NCI-H446 (cell line): ENCODE measurements at places on chromosomes 16 and 17.
A peak's percentile ranks its signal among the peaks of the same experiment; 100 is the strongest.

GRCh38 chr16:23519282-23519681 is 9.0 kb upstream of the GGA2 start:
- DNase-seq = no peak

- DNase-seq = no peak
These were observed 1314.9 kb downstream of the CDH11 start for GRCh38 chr16:63806794-63807506.

GRCh38 chr17:6323626-6324356 is 111.1 kb downstream of the AIPL1 start:
- peak; percentile 24 for DNase-seq

DNA sequence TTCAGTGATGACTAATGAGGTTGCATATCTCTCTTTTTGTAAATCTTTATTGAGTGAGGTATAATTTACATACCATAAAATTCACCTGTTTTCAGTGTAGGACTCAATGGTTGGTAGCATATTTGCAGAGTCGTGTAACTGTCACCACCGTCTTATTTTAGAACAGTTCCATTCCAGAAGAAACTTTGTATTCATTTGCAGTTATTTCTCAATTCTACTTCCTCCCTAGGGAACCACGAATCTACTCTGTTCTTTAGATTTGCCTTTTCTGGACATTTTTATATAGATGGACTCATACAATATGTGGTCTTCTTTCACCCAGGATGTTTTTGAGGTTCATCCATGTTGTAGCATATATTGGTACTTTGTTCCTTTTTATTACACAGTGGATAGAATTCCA is 3.7 kb downstream of the FTO start:
- no peak for DNase-seq

DNA sequence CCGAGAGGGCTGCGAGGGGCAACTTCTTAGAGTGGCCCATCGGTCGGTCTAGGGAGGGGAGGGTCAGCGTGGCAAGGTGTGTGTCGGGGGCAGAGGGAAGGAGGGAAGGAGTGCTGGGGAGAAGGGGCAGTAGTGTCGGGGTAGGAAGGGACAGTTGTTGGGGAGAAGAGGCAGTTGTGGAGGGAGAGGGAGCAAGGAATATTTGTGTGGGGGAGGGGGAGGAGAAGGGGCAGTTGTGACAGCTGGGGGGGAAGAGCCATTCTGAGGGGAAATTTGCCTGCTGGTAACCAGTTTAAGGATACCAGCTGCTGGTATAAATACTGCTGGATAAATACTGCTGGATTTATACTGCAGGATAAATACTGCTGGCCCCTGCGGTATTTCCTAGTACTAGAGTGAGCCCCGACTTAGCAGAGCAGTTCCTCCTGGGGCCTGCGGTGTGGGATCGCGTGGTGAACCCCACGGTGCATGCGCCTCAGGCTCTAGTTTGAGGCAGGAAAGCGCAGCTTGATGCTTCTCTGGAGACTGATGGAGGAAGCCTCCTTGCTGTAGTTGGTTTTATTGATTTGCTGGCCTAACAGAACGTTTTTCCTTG is 309 bp downstream of the DNAH2 start:
- DNase-seq = no peak

GRCh38 chr16:13923703-13924298 is 3.8 kb downstream of the ERCC4 start:
- DNase-seq = peak; percentile 32

DNA sequence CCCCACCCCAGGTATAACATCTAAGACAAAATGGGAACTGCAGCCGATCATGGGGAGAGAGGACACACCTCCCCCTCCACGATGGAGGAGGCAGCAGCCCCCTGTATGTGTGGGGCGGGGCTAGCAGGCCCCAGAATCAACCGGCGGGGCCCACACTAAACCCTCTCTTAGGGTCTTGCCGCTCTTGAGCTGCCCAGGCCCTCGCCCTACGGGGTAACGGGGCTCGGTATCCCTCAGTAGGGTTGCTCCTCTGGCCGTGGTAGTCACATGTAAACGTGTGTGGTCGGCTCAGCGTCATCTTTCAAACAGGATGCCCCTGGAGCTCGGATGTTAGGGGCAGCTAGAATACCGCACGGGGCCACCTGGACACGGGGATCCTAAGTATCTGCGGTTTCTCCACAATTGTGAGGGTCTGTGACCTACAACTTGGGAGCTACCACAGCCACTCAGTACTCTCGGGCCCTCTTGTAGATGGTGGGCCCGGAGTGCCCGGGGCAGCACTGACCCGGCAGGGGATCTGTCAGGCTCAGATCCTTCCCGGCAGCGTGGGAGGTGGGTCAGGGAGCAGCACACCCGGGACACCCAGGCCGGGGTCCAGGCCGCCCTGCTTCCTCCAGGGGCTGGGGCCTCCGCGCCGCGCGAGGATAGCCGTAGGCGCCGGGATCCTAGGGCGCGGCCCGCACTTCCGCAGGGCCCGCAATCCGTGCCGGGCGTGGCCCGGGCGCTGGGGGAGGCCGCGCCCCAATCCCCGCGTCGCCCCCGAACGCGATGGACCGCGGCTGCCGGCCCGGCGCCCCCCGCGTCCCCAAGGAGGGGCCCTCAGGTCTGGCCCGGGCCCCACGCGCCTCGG is 781 bp downstream of the ARHGDIA start:
- peak; percentile 42 for DNase-seq

GRCh38 chr17:50029185-50029584 is 26.7 kb upstream of the ITGA3 start:
- DNase-seq = no peak

DNA sequence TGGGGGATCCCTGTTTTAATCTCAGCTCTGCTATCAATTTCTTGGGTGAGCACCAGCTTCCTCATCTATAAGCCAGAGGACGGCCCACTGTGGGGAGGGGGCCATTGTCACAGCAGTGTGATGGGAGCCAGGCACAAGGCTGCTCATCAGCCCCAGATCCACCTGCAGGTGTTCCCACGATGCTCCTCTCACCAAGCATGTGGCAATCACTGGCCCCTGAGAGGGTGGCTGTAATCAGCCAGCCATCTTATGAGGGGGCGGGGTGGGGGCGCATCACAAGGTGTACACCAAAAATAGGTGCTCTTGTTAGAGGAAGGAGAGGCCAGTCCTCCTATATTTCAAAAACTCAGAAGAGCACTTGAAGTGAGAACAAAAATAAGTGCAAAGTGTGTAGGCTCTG is 31.2 kb downstream of the HNF1B start:
- no peak for DNase-seq

DNA sequence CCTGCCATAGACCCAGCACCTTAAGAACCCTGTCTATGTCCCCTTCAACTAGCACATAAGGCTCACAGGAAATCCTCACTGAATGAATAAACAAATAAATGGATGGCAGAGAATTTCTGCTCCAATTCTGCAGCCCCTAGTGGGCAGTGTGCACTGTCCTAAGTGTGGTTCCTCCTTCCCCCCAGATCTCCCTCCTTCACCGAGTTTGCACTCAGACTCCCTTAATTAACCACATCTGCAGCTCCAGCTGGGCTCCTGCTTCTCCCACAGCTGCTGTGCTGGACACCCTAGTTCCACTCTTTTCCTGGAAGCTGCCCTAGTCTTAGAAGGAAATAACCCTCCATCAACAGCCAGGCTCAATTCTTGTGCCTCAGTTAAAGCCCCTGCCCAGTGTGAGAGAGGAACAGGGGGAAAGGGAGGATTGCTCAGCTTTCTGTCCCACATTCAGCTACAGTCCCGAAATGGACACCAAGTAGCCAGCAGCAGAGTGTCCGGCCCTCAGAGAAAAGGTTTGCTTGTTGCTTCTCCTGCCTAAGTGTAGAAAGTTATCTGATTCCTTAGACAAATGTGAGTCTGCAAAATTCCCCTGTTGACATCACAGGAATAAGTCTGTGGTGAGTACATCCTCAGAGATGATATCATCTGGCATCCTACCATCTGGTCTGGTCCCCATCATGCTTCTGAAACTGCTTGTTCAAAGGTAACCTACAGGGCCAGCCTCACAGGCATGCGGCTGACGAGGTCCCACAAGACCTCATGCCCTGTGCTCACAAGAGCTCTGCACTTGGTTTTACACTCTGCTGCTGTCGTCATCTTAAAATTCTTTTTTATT is 12.3 kb downstream of the LRRC3C start:
- no peak for DNase-seq

DNA sequence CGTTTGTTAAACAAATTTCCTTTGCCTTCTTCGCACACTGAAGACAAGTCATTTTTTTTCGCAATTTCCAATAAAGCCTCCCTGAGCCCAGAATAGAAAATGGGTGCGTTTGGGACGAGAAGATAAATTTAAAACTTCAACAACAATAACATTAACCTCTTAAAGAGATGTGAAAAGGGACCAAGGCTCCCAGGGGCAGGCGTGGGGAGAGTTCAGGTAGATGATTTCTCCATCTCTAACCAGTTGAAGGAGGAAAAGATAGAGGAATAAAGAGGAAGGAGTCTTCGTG is 1.3 kb upstream of the HOXB4 start:
- DNase-seq = no peak

DNA sequence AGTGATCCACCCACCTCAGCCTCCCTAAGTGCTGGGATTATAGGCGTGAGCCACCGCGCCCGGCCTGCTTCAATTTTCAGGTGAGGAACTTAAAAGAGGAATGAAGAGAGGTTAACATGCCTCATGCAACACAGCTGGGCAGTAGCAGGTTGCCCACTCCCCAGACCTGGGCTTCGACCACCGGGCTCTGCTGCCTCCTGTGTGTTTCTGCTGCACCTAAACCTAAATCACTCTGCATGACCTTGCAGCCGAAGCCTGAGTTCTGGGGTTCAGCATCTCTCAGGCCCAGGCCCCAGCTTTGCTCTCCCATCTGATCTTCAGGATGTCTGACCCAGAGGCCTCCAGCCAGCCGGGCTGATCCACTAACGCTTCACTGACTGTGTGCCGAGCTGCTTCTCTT is 112.6 kb downstream of the OR1D5 start:
- no peak for DNase-seq

- DNase-seq = no peak
These were observed 100.2 kb upstream of the SDK2 start for GRCh38 chr17:73744411-73744810.

DNA sequence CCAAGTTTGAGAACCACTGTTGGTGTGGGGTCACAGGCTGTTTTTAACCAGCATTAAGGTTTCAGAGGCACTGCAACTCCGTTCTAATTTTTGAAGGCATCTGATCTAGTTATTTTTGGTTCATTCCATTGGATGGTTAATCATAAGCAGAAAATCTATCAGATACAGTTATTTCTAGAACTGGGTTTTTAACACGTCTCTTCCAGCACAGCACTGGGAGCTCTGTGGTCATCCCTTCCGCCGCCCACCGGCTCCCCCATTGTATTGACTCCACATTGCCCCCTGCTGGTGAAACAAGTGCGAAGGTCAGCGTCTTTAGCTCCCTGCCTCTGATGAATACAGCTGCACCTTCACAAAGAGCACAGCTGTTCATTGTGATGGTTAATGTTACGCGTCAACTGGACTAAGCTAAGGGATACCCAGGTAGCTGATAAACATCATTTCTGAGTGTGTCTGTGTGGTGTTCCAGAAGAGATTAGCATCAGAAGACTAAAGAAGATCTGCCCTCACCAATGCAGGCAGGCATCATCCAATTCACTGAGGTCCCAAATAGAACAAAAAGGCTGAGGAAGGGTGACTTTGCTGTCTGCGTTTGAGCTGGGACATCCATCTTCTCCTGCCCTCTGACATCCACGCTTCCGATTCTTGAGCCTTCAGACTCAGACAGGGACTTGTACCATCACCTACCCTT is 8.5 kb downstream of the CCL18 start:
- peak; percentile 32 for DNase-seq

DNA sequence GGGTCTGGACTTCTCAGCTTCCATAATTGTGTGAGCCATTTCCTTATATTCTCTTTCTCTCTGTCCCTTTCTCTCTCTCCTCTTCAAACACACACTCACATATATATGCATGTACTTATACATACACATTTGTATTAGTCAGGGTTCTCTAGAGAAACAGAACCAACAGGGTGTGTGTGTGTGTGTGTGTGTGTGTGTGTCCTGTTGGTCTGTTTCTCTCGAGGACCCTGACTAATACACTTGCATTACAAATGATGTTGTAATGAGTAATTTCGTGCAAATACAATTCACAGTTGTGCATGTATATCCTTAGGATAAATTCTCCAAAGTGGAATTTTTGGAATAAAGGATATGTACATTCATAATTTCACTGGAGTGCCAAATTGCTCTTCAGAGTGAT is 115.3 kb downstream of the NPIPB5 start:
- no peak for DNase-seq

- DNase-seq = no peak
These were observed 244.2 kb upstream of the CDH11 start for GRCh38 chr16:65365732-65366715.

DNA sequence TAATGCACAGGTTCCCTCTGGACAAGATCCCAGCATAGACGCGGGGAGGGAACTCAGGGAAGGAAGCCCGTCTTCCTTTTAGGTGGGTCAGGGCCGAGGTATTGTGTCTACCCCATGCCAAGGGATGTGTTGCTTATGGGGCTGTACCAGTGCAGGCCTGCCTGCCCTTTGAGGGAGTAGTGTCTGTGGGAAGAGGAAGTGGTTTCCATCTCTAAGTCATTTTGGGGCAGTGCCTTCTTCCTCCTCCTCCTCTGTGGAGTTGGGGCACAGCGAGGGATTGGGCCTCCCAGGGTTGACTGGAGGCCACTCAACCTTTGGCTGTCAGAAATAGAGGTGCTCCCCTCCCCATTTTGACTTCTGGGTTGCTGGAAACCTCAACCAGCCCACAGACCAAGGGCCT is 26.5 kb downstream of the GJD3 start:
- no peak for DNase-seq

- DNase-seq = no peak
These were observed 1.5 kb downstream of the CRHR1 start for GRCh38 chr17:45785480-45786193.

- DNase-seq = peak; percentile 41
These were observed 23.2 kb upstream of the NTN1 start for GRCh38 chr17:8997994-8998628.

DNA sequence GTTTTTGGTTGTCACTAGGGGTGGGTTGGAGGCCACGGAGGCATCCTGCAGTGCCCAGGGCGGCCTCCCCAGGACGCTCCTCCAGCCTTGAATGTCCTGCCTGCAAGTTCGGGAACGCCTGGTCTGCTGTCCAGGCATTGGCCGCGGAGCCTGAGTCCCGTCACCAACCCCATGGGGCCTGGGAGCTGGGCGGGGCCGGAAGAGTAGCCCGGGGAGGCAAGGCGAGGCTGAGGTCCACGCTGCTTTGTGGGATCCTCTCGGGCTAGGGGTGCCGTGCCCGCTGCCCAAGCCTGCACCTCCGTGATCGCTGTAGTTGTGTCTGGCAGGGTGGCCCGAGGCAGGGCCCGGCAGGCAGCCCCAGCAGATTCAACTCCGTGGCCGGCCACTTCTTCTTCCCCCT is 12.8 kb downstream of the TELO2 start:
- no peak for DNase-seq

- DNase-seq = no peak
These were observed 2.3 kb downstream of the SLFN5 start for GRCh38 chr17:35245196-35245486.

DNA sequence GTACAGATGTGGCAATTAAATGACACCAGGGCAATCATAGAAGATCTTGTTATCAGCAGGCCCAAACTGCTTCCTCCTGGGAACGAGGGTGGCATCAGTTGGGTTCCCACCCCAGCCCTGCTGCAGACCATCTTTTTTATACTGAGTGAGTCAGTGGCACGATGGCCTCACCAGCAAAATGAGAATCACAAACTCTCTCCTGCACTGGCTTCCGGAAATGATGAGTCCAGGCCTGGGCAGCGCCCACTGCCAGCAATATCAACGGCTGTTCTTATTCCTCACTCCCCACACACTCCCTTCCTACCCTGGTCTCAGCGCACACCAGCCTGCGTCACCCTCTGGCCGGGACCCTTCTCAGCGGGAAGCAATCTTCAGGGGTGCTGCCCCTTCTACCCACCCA is 340.3 kb downstream of the FOXL1 start:
- no peak for DNase-seq

GRCh38 chr17:14672830-14673229 is 371.9 kb downstream of the HS3ST3B1 start:
- DNase-seq = no peak
